ENCODE measurements at places on chromosomes 12 and 14.

GRCh38 chr14:100677152-100677551 lies 49.5 kb upstream of the DLK1 start:
- DNase-seq = no peak

DNA sequence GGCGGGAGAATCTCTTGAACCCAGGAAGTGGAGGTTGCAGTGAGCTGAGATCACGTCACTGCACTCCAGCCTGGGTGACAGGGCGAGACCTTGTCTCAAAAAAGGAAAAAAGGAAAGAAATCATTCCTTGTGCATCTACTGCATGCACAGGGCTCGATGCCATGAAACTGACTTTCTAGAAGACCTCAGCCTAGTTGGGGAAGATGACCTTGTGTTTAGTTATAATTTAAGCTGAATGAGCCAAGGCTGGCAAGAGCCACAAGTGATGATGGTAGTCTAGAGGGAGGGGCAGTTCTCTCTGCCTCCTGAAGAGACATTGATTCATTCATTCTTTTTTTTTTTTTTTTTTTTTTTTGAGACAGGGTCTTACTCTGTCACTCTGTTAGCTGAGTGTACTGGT lies 24.2 kb downstream of the ACACB start:
- DNase-seq = no peak

- peak; percentile 58 for DNase-seq
Measured at GRCh38 chr12:125773033-125773640, 707.9 kb downstream of the AACS start.

DNA sequence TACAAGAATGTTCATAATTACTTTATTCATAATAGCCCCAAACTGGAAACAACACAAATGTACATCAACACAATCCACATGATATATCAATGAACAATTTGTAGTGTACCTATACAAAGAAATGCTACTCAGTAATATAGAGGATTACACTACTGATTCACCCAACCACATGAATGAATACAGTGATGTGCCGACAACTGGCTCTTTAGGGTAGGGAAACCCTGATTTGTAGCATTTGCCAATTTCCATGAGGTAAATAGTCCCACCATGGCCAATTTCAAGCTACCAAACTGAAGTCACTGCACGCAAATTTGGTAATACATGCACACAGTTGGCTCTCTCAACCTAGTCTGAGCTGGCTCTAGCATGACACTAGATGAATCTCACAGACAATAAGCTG lies 190.4 kb upstream of the KRR1 start:
- DNase-seq = no peak

- DNase-seq = no peak
Measured at GRCh38 chr12:106982229-106982628, 4.7 kb downstream of the MTERF2 start.

Measured in activated CD4-positive, alpha-beta T cell treated with anti-CD3 and anti-CD28 coated beads for 36 hours (primary cell).